ENCODE measurements at places on chromosomes 6 and 20.

GRCh38 chr6:37972994-37973757, 153.6 kb downstream of the ZFAND3 start:
- no peak for DNase-seq

DNA sequence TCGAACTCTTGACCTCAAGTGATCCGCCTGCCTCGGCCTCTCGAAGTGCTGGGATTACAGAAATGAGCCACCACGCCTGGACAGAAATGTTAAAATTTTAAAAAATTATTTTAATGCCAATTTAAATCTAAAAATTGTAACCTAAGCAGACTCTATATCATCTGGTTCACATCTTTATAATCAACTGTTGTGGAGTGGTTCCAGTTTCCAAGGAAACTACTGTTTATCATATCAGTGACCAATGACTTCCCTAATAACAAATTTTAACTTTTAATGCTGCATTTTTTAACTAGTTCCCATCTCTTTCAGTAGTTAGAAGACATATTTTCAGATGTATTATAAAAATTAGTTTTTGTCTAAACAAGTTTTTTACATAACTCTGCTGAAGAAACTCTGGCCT, 5.2 kb upstream of the BTN3A2 start:
- DNase-seq: no peak

DNA sequence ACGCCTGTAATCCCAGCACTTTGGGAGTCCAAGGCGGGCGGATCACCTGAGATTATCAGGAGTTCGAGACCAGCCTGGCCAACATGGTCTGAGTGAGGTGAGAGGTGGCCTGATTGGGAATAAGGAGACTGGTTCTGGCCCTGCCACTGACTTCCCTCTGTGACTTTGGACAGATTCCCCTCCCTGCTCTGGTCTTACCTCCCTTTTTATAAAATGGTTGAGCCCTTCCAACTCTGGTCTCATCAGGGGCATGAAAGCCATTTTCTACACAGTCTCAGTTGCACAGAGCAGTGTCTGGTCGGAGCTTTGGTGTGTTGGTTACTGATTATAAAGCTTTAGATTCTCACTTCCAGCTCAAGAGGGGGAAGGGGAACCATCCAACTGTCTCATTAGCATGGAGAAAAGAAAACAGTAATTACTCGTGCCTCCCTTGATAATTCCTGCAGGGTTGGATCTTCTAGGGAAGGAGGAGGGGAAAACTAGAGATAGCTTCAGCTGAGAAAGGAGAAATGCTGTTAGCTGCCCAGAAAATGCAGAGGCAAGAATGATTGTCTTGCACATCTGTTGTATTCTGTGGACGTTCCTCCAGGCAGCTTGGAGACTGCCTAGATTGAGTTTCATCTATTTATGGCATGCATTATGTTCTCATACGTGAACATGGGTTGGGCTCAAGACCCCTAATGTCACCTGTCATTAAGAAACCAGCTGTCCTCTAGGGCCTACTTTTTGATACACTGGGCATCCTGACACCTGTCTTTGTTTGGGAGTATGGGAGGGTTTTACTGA, 30.4 kb downstream of the RALY start:
- DNase-seq: no peak

DNA sequence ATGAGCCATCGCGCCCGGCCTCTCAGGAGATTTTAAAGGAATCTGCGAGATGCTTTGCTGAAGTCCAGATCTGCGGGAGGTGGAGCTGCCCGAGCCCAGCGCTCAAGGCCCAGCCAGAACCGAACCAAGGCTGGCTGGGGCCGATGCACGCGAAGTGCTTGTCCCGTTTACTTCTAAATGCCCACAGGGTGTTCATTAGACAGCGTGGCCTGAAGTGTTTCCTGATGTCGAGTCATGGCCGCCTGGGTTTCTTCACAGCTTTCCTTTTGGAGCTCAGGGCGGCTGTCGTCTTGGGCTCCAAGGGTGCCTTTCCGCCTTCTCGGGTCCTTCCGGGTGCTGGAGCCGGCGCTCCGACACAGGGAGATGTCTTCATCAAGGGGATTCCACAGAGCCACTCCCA, 25.1 kb upstream of the CCR6 start:
- no peak for DNase-seq

DNA sequence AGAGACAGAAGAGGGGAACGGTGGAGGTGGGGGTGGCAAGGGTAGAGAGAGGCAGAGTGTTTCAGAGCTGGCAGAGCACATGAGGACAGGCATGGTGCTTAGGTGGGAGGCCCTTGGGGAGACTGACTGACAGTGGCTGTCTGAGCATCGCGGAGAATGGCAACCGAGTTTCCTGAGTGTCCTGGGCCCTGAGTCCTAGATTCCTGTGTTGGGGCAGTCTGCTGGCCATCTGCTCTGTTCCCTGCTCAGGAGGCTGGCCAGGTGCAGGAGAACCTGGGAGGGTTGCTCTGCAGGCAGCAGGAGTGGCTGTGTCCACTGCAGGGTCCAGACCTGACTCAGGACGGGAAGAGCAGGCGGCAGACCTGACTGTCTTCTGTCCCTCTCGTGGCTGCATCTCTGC, 248.9 kb downstream of the LRFN2 start:
- DNase-seq: no peak

Measured in KG1 (cell line).